ENCODE measurements at places on chromosomes 1 and 21.

GRCh38 chr1:177190308-177190970 is 19.7 kb downstream of the BRINP2 start:
- DNase-seq: no peak

DNA sequence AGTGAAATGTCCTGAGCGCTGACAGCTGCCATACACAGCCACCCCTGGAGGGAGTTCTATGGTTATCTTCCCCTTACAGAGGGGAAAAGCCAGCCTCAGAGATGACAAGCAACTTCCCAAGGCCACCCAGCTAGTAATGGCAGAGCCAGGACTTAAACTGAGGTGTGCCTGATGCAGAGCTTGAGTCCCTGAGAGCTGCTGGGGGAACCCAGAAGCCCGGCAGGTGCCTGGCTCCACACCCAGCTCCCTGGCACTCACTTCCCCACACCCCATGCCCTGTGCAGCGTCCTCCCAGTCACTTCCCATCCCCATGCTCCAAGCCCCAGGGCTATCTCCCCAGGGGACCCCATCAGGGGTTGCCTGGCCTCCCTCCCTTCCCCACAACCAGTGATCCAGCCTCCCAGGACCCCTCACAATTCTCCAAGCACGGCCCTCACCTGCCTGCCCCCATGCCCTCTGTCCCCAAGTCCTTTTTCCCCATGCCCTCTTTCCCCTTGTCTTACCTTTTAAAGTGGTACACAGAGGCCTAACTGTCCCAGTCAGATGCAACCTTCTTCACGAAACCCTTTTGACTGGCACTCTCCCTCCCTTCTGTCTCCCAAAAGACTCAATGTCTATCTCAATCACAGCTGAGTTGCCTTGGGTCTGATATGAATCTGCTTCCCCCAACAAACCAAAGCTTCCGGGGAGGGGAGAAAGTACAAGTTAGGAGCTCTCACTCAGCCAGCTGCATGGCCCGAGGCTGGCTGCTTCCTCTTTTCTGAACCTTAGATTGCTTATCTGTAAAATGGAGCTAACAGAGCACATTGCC is 39.8 kb upstream of the LRP8 start:
- no peak for DNase-seq

- DNase-seq: no peak
Measured at GRCh38 chr1:36989241-36989640, 45.1 kb downstream of the GRIK3 start.

- DNase-seq: no peak
Measured at GRCh38 chr1:69702085-69702484, 134.4 kb downstream of the LRRC7 start.

DNA sequence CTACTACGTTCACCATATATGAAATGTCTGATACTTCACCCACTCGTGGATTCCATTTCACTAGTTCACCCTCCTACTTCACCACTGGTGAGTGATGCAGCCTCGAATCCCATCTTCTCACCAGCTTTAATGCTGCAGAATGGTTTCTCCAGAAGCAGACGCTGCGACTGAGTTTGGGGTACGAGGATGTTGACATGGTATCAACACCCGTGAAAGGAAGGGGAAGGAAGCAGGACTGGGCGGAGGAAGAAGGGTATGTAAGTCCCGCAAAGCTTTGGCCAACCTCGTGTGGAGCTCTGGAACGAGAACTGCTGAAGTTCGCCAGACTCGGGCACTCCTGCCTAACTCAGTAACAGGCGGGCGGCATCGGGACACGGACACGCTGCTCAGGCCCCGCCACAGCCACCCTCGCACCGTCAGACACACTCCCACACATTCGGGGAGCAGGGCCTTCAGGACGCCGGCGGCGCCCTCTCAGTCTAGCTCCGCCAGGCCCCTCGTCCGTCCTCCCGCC is 833 bp upstream of the DIP2A start:
- peak; percentile 1 for DNase-seq

DNA sequence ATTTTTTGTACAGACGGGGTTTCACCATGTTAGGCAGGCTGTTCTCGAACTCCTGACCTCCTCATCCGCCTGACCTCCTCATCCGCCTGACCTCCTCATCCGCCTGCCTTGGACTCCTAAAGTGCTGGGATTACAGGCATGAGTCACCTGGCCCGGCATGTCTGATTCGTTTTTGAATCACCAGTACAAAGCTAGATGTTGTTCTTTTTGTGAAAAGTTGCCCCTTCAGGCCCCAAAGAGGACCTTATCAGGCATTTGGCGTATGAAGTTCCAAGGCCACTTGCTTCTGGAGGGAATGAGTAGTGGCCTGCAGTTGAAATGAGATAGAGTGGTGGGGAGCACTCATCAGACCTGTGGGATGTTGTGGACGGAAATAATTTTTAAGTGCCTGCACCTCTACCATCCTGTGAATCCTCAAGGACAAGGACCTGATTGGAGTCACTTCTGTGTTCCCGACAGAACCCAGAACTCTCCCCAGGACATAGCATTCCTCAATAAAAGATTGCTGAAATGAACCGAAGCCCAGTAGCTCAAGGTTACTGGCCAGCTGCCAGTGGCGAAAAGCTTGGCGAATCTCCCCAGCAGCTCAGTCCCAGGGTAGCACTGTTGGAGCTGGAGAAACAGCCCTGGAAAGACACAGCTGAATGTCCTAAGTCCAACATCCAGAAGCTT is 50.1 kb downstream of the NDUFS5 start:
- DNase-seq: no peak

DNA sequence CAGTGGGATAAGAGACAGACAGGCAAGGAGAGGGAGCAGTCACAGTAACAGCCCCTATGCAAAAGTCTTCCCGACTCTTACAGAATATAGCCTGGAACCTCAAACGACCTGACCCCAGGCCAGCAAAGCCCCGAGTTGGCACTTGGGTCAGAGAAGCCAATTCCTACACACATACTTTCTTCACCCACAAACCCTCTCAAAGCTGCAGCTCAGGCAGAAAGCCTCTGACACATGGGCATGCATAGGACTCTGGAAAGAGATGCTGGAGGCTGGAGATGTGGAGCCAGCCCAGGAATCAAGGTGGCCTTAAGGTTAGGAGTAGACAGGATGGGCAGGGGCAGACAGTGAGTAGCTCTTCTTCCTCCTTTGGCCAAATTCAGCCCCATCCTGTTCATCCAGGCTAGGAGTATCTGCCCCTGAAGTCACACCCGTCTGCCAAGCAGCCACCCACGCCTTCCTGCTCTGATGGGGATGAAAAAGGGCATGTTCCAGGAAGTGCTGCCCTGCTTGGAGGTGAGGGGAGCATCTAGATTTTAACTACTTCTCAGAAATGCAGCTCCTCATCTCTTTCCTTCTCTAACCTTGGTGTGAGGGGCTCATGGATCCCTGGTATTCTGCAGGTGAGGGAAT is 7.8 kb downstream of the SLC41A1 start:
- DNase-seq: no peak

GRCh38 chr1:81878538-81878937 is 77.8 kb downstream of the ADGRL2 start:
- DNase-seq: no peak

- DNase-seq: no peak
Measured at GRCh38 chr1:218771931-218772330, 401.7 kb upstream of the LYPLAL1 start.
